Right kidney (tissue), 9 donors: ENCODE measurements at places on chromosomes 12 and 14.

DNA sequence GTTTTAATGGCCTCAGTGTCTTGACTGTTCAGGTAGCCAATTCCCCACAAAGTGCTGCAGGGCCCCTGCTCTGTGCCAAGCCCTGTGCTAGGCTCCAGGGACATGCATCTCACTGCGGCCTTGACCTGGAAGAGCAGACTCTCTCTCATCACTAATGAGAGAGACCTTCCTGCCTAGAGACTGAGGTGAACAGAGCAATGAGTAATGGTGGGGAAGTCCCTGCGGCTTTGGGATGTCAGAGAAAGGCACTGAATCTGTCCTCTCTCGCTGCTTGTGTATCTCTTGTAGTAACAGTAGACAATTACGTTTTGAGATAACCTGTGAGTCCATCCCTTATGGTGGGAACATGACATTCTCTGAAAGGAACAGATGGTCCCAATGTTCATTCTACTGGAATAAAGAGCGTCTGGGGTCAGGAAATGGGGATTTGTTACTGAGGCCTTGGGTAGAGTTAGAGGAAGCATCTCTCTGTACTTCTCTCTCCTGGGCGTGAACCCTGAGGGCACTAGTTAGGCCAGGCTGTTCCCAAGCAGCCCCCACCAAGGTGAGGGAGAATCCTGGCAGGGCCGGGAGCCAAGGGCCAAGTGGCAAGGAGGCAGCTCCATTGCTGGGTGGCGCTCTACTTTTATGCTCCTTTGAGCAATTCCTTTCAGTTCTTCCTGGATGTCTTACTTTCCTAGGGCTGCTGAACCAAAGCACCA is 13.5 kb downstream of the NFATC4 start:
- no peak for DNase-seq

- no peak for DNase-seq
Observed at GRCh38 chr12:9143137-9143536, 27.4 kb upstream of the A2M start.

DNA sequence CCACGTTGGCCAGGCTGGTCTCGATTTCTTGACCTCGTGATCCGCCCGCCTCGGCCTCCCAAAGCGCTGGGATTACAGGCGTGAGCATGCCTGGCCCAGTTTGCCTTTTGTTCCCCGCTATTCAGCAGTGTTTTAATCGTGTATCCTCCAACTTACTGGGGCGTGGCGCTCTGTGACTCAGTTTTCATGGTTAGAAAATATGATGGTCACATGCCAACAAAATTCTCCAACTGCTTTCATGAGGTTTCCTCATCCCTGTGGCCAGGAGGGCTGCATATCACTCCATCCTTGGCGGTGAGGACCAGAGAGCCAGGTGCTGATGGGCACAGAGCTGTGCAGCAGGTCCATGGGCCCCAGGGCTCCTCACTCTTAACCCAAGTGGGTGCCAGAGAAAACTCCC is 33.0 kb upstream of the PRMT8 start:
- DNase-seq = no peak

DNA sequence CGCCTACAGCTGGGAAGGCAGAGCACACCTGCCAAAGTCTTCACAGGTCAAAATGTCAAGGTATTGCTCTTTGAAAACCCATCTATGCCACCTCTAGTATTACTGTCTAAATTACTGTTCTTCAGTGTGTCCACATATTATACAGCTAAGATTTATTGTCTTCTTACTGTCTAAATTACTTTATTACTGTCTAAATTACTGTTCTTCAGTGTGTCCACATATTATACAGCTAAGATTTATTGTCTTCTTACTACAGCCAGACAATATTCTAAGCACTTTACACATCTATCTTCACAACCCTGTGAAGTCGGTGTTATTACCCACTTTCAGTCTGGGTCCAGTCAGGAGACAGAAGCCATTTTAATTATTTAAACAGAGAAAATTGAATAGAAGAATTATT is 173.9 kb downstream of the MYRFL start:
- no peak for DNase-seq

- no peak for DNase-seq
Observed at GRCh38 chr14:104285508-104285840, 147.1 kb downstream of the KIF26A start.

DNA sequence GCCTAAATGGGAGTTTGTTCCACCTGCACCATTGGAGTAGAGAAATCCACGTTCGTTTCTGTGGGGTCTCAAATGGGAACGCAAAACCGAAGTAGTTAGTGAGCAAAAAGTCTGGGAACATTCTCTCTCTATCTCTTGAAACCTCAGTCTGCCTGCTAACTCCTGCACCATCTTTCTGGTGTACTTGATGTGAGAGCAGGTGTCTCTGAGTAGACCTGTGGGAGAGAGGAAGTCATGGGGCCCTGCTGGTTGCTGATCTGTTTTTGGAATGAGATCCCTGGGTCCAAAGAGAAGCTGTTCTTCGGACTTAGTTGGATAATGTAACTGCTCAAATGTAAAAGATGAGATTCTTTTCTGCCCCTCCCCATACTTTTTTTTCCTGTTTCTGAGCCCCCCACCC is 57.3 kb downstream of the MAX start:
- DNase-seq = no peak

GRCh38 chr12:53461059-53461458 is 9.2 kb downstream of the PCBP2 start:
- DNase-seq = no peak

DNA sequence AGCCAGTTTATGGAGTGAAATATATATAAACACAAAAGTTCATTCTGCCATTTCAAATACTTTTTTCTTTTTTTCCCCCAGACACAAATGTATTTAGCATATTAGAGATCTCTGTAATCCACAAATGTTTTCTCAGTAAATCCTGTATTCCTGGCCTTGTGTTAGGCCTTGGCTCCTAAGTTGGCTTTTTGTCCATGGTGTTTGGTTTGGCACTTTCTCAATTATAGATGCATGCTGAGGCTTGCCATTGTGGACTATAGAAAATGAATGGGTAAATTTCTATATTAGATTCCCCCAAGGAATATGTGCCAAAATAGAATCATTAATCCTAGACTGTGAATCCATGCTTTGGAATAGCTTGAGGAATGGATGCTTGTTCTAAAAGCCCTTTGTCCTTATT is 17.0 kb downstream of the RIC8B start:
- DNase-seq = no peak

DNA sequence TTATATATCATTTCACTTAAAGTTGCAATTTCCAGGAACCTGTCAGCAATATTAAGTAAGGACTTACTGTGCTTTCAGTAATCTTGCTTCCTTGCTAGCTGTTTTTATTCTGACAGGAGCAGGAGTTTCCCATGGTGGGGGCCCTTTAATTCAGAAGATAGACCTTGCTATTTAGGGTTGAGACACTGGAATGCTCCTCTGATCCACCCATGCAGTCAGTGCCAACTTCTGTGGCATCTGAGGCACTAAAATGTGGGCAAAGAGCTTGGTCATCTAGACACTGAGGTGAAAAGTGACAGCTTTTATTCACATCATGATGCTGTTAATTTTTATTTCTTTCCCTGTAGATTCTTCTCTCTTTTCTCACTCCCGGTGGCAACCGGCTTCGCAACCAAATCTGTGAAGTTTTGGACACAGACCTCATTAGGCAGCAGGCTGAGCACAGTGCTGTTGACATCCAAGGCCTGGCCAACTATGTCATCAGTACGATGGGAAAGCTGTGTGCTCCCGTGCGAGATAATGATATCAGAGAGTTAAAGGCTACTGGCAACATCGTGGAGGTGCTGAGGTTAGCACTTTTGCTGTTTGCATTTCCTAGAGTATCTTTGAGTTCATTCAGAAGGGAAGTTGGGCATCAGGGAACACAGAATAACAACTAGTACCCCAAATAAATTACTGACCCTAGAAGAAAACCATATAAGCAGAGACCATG is 18.8 kb downstream of the TCP11L2 start:
- no peak for DNase-seq

- no peak for DNase-seq
Observed at GRCh38 chr12:122865268-122866231, 30.3 kb downstream of the HIP1R start.

GRCh38 chr12:108634341-108634751 is 652 bp upstream of the SELPLG start:
- no peak for DNase-seq

- no peak for DNase-seq
Observed at GRCh38 chr14:36866867-36867266, 205.2 kb downstream of the PAX9 start.

DNA sequence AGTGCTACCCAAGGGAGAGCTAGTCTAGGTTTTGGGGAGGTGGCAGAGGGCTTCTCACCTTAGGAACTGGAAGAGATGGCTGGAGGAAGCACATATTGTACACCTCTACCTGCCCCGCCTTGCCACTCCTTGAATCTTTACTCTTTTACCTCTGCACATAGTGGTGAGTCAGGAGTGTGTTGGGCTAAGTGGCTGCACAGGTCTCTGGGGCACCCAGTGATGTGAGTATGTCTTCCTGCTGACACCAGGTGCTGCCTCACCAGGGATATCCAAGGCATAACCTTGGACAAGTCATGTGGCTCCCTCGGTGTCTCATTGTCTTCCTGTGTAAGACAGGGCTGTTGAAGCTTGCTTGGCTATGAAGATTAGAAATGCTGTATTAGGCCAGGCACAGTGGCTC is 19.8 kb upstream of the CABP1 start:
- no peak for DNase-seq

DNA sequence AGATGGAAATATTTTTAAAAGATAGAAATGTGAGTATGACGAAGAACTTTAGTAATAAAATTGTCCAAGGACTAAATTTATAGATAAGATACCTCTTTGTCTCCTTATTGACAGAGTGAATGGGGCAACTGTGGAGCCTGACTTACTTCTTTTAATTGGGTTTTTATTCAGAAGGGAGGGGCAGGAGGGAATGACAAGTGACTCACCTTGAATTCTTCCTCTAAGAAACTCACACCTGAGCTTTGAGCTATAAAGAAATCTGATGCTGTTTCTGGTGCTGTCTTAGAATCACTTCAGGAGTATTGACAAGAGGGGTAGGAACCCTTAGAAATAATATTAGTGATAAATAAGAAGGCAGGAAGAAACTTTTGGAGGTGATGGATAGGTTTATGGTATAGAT is 951 bp downstream of the NR1H4 start:
- DNase-seq = no peak

- no peak for DNase-seq
Observed at GRCh38 chr14:23930742-23931141, 22.8 kb upstream of the DHRS4 start.

DNA sequence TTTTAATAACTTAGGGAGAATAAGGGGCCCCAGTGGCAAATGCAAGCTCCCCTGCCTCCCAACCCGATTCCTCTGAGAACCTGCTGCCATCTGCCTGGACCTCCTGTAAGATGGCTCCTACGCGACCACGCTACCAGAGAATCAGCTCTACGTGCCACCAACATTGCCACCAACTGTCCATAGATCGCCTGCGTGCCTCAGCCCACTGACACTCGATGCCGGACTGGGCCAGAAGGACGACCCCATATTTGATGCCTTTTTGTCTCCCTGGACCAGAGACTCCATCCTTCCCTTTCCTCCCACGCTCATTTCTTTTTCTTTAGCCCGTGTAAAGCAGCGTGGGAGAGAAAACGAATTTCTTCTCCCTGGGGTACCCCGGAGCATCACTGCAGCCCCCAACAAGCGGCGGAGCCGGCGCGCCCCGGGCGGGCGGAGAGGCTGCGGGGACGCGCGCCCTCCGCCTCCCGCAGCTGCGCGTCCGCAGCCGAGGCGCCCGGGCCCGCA is 565 bp upstream of the KLHL42 start:
- DNase-seq = peak; percentile 85

DNA sequence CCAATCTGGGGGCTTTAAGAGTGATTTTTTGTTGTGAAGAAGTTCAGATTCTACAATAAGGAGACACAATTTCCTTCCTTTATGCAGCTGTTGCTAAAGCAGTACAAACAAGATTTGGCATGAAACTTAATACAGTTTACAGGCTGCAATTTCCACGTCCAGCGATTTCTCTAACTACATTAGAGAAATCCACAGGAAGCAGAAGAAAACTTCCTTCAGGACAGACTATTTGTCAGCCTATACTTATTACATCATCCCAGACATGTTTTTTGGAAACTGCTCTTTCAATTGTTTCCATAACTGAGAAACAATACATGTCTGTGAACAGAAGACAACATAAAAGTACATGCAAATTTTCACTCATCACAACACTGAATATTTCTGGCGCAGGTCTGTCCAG is 204.3 kb downstream of the TTC7B start:
- no peak for DNase-seq

GRCh38 chr14:91146661-91147060 is 32.8 kb downstream of the DGLUCY start:
- DNase-seq = no peak

DNA sequence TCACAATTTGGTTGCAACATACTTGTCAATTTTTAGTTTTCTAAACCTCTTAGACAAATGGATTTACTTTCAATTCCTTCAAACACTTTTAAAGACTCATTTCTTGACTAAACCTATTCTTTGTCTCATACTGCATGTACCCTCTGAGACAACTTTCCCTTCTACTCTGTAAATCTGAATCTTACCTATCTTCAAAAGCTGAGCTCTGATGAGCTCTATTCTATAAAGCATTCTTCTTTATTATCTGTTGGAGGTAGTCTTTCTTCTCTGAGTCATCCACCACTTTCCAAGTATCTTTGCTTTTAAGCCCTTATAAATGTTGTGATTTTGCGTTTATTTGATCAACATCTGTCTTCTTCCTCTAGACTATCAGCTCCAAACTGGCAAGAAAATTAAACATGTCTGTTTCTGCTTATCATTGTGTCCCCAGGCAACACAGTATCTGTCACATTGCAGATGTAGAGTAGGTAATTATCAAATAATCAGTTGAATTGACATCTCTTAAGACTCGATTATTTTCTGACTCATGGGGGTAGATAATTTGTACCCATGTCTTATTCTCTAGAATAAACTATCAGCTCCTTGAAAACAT is 265.6 kb upstream of the FAR2 start:
- no peak for DNase-seq

GRCh38 chr12:93668919-93669418 is 8.2 kb upstream of the CRADD start:
- no peak for DNase-seq

- no peak for DNase-seq
Observed at GRCh38 chr14:63257299-63257698, 53.1 kb downstream of the RHOJ start.

DNA sequence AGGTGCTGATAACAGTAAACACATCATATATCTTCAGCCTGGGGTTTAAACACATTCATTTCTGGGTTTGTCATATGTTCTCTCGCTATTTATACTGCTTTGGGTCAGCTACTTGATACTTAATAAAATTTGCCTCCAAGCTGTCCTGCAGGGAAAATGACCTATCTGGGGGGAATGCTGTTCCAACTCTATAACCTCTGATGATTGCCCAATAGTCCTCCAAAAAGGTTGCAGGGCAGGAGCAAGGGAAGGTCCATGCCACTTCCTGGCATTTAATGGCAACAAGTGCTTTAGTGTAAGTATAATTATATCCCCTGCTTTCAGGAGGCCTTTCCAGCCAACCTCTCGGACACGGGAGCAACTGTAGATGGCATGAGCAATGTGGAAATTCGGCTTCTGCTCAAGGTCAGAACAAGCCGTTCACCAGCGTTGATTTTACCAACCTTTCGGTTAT is 198.0 kb upstream of the EEA1 start:
- DNase-seq = no peak
